ENCODE measurements at places on chromosomes 16 and 17.

DNA sequence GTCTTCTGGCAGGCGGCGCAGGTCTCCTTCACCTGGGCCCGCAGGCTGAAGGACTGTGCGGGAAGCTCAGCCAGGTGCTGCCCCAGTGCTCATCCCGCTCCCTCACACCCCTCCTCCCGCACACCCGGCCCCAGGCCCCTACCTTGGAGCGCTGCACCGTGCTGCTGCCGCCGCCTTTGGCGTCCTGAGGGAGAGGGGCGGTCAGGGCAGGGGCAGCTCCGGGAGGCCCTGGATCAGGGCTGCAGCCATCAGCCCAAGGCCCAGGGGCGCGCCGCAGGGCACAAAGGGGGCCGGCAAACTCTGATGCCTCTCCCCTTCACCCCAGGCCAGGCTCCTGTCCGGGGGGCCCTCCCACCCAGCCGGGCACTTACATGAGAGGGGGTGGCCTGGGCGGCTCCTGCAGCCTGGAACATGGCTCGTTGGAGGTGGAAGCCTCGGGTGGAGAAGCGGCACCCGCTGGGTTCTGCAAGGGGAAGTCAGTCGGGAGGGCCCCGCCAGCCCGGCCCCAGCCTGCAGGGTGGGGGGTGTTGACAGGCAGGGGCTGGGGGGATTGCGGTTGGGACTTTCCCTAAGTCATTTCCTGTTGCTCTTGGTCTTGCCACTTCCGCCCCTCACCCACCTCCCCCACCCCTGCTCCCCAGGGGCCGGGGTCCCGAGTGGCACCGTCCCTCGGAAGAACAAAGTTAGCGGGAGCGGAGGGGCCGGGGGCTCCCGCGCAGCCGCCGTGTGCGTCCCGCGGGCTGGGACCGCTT lies 863 bp downstream of the LIMD2 start:
- DNase-seq = peak; percentile 76

DNA sequence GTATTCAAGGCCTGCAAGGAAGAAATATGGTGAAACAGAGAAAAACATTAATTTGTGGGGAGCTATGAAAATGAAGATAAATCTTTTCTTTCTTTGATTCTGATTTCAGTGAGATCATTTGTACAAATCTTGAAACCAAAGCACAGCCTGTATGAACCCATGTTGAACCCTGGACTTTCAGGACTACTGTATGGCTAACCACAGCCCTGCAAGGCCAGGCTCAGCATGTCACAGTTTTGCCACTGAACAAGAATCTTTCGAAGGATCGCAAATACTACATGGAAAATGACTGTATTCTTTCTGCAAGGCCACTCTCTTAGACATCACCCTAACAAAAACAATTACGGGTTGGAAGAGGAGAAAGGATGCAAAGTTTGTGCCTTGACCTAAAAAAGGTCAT lies 161.7 kb upstream of the MAF start:
- DNase-seq = no peak

- DNase-seq = no peak
Measured at GRCh38 chr16:73568769-73569168, 520.8 kb upstream of the ZFHX3 start.

DNA sequence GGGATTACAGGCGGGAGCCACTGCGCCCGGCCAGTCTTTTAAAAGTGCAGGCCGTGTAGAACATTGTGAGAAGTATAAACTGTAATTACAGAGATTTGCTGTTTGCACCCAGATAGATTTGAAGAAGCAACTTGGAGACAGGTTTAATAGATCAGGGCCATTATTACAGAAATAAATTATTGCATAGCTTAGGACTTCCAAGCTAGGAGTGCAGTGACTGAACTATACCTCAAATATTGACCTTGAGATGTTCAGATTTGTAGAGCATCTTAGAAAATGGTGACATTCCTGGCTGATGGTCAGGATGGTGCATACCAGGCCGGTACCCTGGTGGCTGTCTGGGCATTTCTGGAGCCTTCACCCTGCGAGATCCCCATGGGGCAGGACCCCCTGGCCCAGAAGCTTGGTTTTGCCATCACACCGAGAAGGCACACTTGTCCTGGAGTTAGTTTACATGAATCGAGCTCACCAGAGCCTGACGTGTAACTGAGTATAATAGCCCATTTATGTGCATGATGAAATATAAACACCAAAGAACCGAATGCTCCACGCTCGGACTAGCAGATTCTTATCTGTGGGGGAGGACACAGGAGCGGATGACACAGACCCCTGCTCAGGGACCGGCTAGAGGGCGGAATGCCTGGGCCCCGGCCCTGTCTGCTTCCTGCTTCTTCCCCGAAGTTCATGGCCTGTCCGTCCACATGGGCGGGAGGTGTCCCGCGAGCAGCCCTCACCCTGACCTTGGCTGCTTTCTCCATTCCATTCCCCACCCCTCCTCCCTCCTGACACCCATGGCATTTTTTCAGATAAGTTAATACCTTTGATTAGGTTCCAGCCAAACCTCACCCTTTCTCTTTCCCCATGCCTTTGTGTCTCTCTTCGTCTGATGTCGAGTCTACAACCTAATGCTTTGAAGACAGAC lies 32.1 kb downstream of the CCDC40 start:
- peak; percentile 44 for DNase-seq

DNA sequence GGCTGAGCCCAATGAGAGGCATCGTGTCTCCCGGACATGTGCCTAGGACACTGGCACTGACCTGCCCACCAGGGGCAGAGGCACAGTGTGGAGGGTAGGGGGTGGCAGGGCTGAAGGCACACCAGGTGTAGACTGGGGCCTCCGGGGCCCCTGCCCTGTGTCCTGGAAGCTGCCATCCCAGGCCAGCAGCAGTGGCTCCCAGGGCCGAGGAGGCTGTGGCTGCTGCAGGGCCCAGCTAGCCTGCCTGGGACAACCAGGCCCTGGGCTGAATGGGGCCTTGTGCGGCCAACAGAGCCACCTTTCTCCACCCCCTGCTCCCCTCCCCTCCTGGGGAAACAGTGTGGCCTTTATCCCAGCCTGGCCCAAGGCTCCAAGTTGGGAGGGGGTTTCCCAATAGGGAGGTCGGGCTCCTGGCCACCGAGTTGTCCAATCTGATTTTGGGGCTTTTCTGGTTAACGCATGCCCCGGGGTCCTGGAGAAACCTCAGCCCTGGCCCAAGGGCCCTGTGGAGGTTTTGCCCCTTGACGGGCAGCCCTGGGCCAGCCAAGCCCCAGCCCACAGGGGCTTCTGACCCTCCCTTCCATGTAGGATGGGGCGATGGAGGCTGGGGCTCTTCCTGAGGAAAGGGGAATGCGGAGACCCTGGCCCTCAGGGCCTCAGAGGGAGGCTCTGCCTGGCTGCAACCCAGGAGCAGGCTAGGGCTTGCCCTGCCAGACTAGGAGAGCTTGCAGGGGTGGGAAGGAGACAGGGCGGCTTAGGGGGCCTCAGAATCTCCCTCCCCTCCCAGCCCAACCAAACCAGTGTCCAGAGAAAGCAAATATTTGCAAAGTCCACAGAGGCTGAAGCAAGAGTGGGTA lies 4.2 kb downstream of the MTSS2 start:
- no peak for DNase-seq

All from NCI-H526 (cell line).